ENCODE measurements at places on chromosomes 5 and 9. TPM values are rescaled to one million over a fixed set of nuclear protein-coding genes. Genes with fewer than 3 reads are reported as not detected.

GRCh38 chr5:123546657-123547056 lies 34.7 kb downstream of the CSNK1G3 start:
- DNase-seq, result no peak

DNA sequence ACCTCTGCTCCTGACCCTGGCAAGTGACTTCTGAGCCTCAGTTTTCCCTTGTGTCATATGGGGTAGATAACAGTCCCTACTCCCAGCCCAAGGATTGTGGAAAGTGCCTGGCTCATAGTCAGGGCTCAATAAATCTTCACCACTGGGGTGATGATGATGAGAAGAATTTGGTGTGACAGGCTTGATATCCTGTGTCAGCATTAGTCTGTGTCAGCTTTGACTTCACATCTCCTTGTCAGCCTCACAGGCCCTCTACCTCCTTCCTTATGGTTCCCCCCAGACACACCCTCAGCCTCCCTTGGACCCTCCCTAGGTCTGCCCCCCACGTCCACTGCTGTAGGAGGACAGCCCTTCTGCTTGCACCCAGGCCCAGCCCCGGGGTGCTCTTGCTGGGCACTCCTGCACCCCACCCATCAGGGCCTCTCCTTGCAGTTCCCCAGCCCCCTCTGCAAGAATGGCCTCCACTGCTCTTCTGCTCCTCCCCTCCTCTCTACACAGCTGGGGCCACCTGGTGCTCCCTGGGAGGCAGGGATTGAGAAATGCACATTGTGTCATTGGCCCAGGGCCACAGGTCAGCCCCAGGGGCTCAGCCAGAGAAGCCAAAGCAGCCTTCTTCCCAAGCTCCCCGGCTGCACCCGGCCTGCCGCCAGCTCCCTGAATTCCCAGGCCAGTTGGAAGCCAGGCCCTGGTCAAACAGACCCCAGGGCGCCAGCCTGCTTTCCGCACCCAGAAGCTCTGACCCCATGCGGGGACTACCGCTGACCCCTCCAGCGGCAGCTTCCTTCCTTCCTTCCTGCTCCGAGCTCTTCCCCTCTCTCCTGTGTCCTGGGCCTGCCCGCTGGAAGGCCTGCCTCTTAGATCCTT lies 7.7 kb downstream of the FGFR4 start:
- DNase-seq, result peak; percentile 43

DNA sequence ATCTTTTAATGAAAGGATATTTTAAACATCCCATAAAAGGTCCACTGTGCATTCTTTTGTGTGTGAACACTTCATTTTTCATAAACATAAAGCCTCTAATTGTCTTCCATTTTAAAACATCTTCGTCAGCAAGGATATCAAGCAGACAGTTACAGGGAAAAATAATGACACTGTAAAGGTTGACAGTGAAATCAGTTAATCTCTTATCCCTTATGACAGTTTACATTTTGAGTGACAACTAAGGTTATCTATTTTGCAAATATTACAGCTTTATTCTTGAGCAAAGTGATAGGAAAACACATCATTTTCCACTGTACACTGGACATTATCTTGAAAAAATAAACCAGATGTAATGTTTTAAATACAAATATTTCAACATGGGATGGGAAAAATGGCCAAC lies 28.7 kb upstream of the EFNA5 start:
- DNase-seq, result no peak

GRCh38 chr5:93018461-93018860 lies 562.6 kb downstream of the NR2F1-AS1 start:
- DNase-seq, result no peak

DNA sequence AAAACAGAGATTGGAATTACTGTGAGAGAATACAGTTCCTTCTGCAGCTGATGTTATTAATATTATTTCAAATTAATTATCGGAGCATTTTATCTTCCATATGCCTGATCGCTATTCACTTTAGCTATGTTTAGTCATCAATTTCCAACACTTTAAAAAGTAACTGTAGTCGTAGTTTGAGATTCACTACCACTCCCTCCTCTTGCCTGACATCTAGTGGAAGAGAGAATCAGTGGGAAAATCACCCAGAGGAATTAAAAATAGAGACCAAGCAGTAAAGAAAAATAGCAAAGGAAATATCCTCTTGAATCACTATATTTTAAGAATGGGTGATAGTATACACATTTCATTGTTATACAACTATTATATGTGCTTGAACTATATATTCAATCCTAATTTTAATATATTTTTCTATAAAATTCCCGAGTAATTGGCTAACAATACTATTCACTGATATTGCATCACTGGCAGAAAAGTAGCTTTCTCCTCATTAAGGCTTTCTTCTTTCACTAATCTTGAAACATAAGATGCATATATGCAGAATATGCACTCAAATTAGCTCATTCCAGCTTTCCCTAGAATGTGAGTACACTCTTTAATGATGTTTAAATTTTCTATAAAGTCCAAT lies 708.7 kb downstream of the CDH9 start:
- DNase-seq, result no peak

GRCh38 chr5:103177543-103177942 lies 57.4 kb downstream of the PPIP5K2 start:
- no peak for DNase-seq

DNA sequence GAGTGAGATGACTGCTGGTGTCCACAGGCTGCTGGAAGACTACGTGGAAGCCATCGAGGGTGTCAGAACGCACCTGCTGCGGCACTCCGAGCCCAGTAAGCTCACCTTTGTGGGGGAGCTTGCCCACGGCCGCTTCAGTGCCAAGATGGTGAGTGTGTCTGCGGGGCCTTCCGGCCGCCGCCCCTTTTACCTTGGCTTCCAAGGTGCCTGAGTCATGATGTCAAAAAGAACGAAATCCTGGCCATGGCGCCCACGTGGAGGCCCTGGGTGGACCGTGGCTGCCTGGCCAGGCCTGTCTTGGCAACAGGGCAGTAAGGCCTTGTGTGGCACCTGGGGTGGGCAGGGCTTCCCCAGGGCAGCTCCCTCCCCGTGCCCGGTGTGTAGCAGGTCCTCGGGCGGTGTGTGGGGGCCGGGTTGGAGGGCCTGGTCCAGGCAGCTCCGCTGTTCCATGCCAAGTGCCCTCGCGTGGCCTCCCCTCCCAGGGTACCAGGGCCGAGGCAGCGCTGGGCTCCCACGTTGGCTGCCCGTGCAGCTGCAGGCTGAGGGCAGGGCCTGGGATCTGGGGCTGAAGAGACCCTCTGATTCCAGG lies 7.8 kb downstream of the DPP7 start:
- DNase-seq, result no peak

TNC gene
- 159 TPM for total RNA-seq

- no peak for DNase-seq
These were observed 98.1 kb upstream of the SV2C start for GRCh38 chr5:75985077-75985476.

ADAMTS19 gene
- not detected for total RNA-seq

GRCh38 chr5:177599731-177600507 lies at the start of gene B4GALT7:
Gene B4GALT7 (plus strand): TSS chr5:177600132. CDS start chr5:177600211, 79 bp downstream.
- peak; percentile 92 for DNase-seq

CNTNAP3 gene
- 10.2 TPM for total RNA-seq

Measured in Daoy (cell line).